ENCODE measurements at places on chromosomes 6 and 20. TPM values are rescaled to one million over a fixed set of nuclear protein-coding genes. Genes with fewer than 3 reads are reported as not detected.

DNA sequence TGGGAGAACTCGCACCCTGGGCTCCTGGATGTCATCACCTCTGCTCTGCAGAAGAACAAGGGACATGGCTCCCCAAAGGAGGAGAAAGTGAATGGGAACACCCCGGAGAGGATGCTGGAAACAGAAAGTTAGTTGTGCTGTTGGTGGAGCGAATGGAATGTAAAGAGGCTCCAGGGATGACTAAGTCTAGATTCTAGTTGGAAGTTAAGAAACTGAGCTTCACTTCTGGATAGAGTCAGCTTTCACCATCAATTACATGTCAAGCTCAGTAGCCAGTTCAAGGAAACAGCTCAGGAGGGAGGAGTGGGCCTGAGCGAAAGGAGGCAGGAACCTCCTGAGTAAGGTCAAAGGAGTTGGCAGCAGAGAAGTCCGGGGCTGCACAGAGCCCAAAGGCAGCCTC lies 132.1 kb upstream of the ARID1B start:
- peak; percentile 71 for DNase-seq

- DNase-seq = no peak
Measured at GRCh38 chr6:90891355-90891754, 304.5 kb upstream of the MAP3K7 start.

GRCh38 chr6:31498748-31499147 lies 803 bp downstream of the MICB start:
- no peak for DNase-seq

- no peak for DNase-seq
Measured at GRCh38 chr6:79842376-79843040, 104.8 kb downstream of the ELOVL4 start.

OPN5 gene
- total RNA-seq = not detected

All from fibroblast of the aortic adventitia (primary cell).